ENCODE measurements at places on chromosomes 16 and 17.

GRCh38 chr17:65514082-65514481 is 47.4 kb downstream of the AXIN2 start:
- no peak for DNase-seq

DNA sequence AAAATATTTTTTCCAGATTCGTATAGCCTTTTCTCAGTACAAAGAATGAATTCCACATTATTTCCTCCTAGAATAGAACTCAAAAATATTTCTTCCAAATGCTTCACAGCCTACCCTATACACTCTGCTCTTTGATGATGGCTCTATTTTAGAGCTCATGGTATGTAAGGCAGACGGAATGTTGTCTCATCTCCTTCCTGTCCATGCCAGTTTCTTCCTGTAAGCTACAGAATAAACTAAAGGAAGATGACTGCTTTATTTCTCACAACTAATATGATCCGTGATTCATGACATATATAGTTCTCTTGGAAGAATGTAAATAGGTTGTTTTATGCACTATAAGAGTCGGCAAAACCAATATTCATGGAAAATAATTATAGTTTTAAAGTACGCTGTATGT is 723.1 kb downstream of the CDH11 start:
- DNase-seq = no peak

DNA sequence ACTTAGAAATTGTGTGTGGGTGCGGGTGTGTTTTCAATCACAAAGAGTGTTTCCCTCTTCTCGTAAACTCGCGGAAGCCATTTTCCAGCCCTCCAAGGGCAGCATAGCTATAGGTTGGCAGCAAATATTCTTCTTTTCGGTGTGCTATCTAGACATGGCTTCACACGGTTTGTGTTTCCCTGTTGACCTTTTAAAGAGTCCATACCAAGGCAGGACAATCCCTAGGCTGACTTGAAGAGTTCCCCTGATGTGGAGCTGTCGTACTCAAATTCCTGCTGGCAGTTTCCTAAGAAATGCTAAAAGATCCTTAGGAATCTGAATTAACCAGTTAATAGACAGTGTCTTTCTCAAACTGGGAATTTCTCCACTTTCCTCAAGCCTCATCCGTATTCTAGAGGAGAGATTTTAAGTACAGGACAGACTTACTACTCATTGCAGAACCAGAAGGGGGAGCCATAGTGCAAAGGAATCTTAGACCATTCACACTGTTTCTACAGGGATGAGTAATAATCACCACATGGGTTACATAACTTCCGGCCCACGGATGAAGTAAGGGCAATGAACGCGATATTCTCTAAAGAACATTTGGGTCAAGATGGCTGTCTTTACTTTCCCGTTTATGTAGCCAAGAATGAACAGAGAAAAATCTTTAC is 288.6 kb upstream of the ELAC2 start:
- no peak for DNase-seq

GRCh38 chr16:53775821-53776431 is 72.0 kb downstream of the FTO start:
- DNase-seq = no peak

GRCh38 chr17:66625311-66625767 is 209.6 kb upstream of the CACNG5 start:
- no peak for DNase-seq

DNA sequence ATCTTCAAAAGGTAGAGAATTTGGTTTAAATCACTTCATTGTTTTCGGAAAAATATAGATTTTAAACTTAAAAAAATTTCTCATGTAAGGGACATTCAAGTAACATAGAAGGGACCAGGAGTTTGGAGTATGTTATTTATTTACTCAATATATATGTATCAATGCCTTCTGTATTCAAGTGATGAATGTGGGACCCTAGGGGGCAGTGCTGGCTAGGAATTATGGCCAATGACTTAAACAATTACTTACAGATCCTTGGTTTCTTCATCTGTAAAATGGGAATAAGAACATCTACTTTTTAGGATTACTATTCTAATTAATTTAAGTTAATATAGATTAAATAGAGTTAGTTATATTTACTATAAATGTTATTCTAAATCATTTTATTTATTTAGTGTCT is 886.3 kb upstream of the RBFOX1 start:
- no peak for DNase-seq

- DNase-seq = no peak
Measured at GRCh38 chr17:48605991-48606891, 1.5 kb upstream of the HOXB6 start.

DNA sequence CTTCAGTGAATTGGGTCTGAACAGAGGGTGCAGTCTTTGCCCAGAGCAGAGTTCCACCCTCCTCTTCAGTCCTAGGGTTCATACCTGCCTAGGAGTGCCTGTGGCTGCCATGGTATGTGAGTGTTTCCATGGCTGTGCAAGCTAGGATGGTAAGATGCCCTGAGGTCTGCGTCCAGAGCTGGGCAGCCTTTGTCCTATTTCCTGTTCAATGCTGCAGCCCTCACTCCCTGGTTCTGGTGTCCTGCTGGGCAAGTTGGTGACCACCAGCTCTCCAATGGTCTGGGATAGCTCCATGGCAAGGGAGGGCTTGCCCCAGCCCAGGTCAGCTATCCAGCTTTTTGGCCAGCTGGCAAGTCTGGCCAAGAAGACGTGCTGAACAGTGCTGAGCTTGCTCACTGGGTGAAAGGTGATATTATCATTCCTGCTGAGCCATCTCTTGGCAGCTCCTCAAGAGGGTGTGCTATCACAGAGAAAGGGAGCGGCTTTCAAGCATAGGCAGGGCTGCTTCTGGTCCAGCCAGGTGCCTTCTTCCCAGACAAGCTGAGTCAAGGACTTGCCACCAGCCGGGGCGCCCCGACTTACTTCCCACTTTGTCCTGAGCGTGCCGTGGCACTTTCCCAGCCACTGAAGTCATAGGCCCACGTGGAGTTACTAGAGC is 13.0 kb upstream of the NFATC3 start:
- DNase-seq = no peak

DNA sequence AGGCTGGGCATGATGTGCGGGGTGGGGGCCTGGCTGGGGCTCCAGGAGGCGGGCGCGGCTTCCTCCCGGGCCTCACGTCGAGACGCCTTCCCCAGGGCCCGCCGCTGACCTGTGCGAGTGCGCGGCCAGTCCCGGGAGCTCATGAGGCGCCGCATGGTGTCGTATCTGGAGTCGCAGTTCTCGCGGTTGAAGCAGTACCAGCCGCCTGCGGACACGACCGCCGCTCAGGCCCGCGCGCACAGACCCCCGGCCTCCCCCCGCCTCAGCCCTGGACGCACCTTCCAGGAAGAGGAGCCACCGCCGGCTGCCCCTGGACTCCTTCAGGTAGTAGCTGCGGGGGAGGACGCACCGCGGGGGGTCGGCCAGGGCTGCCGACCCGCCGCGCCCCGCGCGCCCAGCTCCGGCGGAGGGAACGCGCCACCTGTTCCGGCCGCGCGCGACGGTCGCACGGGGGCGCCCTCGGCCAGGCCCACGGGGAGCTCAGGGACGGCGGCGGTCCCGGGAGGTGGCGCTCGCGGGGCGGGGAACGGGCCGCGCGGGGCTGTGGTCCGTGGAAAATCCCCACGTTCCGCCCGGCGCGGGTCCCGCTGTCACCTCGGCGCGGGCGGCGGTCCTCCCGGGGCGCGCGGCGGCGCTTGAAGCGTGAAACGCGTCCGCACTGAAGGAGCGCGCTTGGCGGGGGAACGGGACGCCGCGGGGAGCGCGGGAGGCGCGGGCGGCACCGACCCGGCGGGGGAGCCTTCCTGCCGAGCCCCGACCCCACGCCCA is 1.4 kb downstream of the NOTUM start:
- peak; percentile 85 for DNase-seq

DNA sequence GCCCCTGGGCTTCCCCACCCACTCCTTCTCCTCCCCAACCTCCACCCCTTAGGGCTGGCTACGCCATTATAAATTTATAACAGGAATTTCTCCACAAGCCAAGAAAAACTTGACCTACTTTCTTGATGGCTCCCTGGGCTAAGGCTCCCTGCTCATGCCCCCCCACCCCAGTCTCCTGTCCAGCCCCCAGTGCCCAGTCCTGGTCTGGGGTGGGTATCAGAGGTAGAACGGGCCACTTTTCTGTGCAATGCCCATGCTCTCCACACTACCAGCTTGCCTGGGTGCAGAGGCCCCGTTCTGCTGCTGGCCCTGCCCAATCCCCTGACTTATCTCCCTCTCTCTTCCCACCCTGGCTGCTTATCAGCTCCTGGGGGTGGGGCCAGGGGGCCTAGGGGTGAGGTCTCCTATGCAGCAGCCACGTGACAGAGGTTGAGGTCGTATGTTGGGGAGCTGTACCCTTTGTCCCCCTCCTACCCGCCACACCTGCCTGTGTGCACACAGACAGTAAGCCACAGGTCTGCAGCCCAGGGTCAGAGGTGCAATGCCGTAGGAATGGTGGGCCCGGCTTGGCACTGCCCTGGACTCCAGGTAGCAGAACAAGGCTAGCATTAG is 10.1 kb downstream of the THRA start:
- no peak for DNase-seq

- DNase-seq = no peak
Measured at GRCh38 chr16:66660422-66661209, 35.9 kb downstream of the CMTM4 start.

GRCh38 chr16:59878999-59879398 is 1144.9 kb upstream of the GOT2 start:
- no peak for DNase-seq

GRCh38 chr16:59330019-59330670 is 596.0 kb upstream of the GOT2 start:
- no peak for DNase-seq

GRCh38 chr16:19555938-19556771 is 652 bp downstream of the VPS35L start:
- no peak for DNase-seq

GRCh38 chr16:66523861-66524354 is 26.0 kb downstream of the TK2 start:
- DNase-seq = no peak

DNA sequence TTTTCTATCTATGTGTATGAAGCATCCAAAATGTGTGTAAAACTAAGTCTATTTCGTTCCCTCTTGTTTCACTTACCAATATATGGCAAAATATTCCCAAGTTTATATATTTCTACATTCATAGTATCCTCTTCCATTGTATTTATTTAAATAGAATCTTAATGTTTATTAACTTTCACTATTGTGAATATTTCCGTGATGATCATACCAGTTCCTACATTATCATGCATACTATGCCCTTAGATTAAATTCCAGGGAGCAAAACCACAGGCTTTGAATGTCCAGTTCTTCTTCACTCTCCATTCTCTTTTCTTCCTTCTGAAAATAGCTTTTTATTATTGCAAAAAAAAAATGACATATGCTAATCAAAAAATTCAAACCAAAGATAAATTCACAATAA is 4.0 kb downstream of the MAP2K6 start:
- no peak for DNase-seq

DNA sequence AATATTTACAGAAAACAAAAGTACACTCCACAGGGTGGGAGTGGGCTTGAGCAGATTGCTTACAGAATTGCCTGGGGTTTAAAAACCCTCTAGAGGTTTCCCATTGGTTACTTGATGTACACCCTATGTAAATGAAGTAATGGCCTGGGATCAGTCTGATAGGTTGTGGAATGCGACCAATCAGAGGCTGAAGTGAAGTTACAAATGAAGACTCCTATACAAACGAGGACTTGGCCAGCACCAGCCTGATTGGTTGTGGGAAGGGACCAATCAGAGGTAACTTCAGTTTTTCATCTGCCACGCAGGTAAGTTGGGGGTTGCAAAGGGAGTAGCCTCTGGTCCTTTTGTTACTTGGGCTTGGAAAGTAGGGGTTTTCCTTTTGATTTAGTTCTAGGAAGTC is 8.8 kb downstream of the EEF2K start:
- DNase-seq = no peak

GRCh38 chr16:65950211-65950610 is 416.3 kb upstream of the CDH5 start:
- no peak for DNase-seq

- no peak for DNase-seq
Measured at GRCh38 chr16:80899809-80900592, 95.6 kb upstream of the CDYL2 start.

- DNase-seq = no peak
Measured at GRCh38 chr17:58401287-58401686, 16.0 kb downstream of the RNF43 start.

DNA sequence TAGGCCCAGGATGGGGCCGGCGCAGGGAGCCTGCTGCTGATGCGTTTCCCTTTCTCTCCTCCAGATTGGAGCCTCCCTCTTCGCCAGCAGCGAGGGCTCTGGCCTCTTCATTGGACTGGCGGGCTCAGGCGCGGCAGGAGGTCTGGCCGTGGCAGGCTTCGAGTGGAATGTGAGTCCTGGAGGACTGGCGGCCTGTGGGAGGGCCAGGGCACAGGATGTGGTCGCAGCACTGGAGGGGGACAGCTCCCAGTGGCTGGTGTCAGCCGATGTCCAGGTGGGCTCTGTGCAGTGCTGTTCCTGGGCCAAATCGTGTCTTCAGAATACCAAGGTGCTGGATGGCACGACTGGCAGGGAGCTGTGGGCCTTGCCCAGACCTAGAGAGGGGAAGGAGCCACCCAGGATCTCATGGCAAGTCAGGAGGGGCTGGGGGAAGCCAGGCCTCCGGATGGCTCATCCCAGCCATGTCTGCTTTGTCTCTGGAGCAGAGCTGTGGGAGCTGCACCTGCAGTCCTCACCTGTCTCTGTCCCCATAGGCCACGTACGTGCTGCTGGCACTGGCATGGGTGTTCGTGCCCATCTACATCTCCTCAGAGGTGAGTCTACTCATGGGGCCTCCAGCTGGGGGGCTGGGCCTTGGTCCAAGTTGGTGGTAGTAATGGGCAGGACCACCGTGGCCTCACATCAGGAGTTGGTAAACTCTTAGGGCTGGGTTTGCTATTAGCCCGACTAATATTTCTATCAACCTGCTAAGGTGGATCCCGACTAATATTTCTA is 7.3 kb downstream of the SLC5A10 start:
- DNase-seq = no peak

DNA sequence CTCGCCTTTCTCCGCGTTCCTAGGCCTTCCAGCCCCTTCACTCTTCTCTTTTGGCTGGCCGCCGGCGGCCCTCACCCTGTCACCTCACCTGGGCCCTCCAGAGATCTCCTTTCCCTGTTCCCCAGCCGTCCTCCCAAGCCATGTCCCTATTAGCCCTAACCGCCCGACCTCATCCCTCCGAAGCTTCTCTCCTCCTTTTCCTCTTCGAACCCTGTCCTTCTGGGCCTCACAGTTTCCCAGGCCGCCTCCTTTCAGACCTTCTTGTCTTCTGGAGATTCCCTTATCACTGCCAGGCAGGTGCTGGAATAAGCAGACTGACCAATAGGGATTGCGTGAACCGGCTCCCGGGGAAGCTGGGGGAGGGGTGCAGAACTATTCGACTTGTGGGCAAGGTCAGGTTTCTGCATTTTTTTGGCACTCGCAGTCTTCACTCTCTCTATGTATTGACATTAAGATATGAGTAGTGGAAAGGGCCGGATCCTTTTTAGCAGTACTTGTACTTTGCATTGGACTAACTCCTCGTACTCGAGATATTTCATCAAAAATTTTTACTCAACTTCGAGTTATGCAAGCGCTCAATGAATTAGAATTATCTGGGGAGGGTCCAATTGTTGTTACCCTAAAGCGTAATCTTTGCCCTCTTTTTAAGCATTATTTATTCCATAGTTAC is 690 bp downstream of the RHOT1 start:
- DNase-seq = no peak

DNA sequence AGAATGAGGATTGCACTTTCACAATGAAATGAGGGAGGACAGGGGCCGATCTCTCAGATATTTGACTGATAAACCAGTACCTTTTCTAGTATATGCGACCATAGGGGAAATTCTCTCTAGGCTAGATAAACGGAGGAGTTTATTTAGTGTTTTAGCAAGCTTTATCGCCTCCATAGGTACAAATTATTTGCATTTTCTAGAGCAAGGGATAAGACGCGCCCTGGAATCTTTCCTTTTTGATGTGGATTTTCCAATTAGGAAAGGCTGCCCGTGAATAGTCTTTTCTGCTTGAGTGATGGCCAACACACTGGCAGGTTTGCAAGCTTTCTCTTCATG is 351 bp upstream of the GDPD1 start:
- DNase-seq = no peak

All from stimulated activated CD4-positive, alpha-beta T cell treated with anti-CD3 and anti-CD28 coated beads, Interleukin-1b, Interleukin-23, amount 100 ng/mL, for 4 hours (primary cell).